Fibroblast of the aortic adventitia (primary cell): ENCODE measurements at places on chromosomes 4 and X. TPM values are rescaled to one million over a fixed set of nuclear protein-coding genes. Genes with fewer than 3 reads are reported as not detected.

The LRBA gene
- 44.2 and 45.8 TPM in 2 replicates for total RNA-seq

The PF4V1 gene
- total RNA-seq: not detected in 2 replicates

The HMX1 gene
- not detected in 2 replicates for total RNA-seq

The TMSB15A gene
- 1.4 TPM in 1 of 2 replicates, not detected in the other for total RNA-seq

The MAGEA8 gene
- not detected in 2 replicates for total RNA-seq

The NAP1L3 gene
- 12.4 and 15.8 TPM in 2 replicates for total RNA-seq

The CDKL5 gene
- 3.7 and 4.8 TPM in 2 replicates for total RNA-seq

The FGF16 gene
- 1.8 and 5.9 TPM in 2 replicates for total RNA-seq

The AWAT2 gene
- total RNA-seq: under 0.01 TPM in 1 of 2 replicates, not detected in the other

The TBC1D19 gene
- total RNA-seq: 35.2 and 67.1 TPM in 2 replicates

The GCNA gene
- total RNA-seq: 2.3 and 2.4 TPM in 2 replicates

The ADH1B gene
- 535 and 1,346 TPM in 2 replicates for total RNA-seq

The SYP gene
- 0.16 and 0.18 TPM in 2 replicates for total RNA-seq

The GPRIN3 gene
- total RNA-seq: under 0.01 and 0.49 TPM in 2 replicates

The HSFX1 gene
- 0.45 TPM in 1 of 2 replicates, not detected in the other for total RNA-seq

The GABRB1 gene
- total RNA-seq: 1.4 TPM in 1 of 2 replicates, not detected in the other
